ENCODE measurements at places on chromosomes 11 and 22. TPM values are rescaled to one million over a fixed set of nuclear protein-coding genes. Genes with fewer than 3 reads are reported as not detected.

GRCh38 chr22:44192816-44193534 lies 12.2 kb downstream of the PARVG start:
- no peak overlapping the region for H3K27ac ChIP-seq
- H3K36me3 ChIP-seq: no peaks in the 10 kb centered on the region
- DNase-seq: no peak
- no peak overlapping the region for H3K4me3 ChIP-seq
- no peaks in the 10 kb centered on the region for H3K4me1 ChIP-seq

DNA sequence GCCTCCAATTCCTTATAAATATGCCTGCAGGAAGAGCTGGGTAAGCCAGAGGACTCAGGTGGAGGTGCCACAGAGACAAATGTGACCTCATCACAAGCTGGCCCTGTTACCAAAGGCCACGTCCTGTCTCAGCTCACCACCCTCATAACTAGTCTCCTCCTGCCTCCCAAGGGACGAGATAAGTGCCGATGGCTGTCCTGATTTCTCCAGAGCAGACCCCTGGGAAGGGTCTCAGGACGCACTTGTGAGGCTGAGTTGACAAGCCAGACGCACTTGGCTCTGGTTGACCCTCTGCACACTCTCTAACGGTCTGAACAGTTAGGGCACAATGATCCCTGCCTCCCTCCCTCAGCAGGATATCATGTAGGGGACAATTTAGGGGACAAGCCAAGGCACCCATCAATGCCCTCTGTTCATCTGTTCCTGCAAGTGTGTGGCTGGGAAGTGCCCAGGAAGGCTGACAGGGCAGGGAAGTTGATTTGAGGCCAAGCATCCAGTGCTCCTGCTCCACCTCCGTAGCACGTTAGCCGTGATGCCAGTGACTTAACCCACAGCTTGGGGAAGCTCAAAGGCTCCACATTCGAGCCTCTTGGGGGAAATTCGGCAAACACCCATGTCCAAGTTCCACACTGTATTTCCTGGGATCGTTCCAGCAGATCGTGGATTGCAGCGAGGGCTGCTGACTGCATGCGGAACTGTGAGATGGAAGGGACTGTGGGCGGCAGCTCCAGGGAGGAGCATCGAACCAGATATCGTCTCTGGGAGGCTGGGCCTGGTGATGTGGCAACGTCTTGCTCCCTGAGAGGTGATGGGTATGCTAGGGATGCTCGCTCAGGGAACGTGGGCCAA lies 2.8 kb downstream of the SMIM38 start:
- peaks cover 21% of the 10 kb centered on the region for H3K4me1 ChIP-seq
- no peak overlapping the region for H3K27ac ChIP-seq
- no peak for DNase-seq

DNA sequence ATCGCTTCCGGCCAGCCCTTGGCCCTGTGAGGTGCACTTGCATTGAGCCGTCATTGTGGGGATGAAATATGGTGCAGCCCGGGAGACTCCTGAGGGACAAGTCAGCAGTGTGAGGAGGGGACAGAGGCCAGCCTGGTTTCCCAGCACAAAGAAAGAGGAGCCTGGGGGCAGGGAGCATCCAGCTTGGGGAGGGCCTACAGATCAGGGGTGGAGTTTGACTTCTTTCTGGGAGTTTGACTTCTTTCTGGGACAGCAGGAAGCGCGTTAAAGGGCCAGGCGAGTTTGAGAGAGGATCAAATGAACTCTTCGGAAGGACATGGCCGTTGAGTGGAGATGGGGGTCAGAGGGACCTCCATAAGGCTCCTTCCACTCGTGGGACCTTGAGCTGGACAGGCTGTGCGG lies 91.9 kb downstream of the LRRC32 start:
- H3K27ac ChIP-seq: peak overlapping the region; percentile 83
- H3K27me3 ChIP-seq: no peaks in the 10 kb centered on the region
- DNase-seq: peak; percentile 60
- no peaks in the 10 kb centered on the region for H3K36me3 ChIP-seq
- peaks cover 40% of the 10 kb centered on the region for H3K4me1 ChIP-seq

GRCh38 chr11:130478881-130479280 lies 30.4 kb downstream of the ADAMTS15 start:
- H3K27ac ChIP-seq: peak overlapping the region; percentile 69
- DNase-seq: no peak
- H3K36me3 ChIP-seq: peaks cover 6% of the 10 kb centered on the region
- H3K4me3 ChIP-seq: no peak overlapping the region
- no peaks in the 10 kb centered on the region for H3K27me3 ChIP-seq

The ART1 gene
- total RNA-seq: 1.0 TPM

- DNase-seq: no peak
- H3K4me1 ChIP-seq: no peaks in the 10 kb centered on the region
- no peak overlapping the region for H3K27ac ChIP-seq
- H3K4me3 ChIP-seq: no peak overlapping the region
- no peaks in the 10 kb centered on the region for H3K36me3 ChIP-seq
Measured at GRCh38 chr11:120063686-120064340, 74.1 kb downstream of the TRIM29 start.

DNA sequence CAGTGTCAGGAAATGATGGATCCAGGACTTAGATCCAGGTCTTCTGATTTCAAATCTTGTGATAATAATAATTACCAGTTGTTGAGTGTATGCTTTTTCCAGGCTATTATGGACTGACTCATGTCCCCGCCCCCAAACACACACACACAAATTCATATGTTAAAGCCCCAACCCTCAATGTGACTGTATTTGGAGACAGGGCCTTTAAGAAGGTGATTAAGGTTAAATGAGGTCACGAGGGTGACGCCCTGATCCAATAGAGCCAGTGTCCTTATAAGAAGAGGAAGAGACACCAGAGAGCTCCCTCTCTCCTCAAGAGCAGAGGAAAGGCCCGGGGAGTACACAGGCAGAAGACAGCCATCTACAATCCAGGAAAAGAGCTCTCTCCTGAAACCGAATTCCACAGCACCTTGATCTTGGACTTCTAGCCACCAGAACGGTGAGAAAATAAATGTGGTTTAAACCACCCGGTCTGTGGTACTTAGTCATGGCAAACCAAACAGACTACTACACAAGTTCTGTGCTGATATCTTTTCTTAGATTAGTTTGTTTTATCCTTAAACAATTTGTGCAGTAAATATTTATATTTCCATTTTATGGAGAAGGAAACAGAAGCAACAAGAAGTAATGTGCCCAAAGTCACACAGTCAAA lies 8.2 kb downstream of the TMPRSS5 start:
- no peak for DNase-seq
- no peaks in the 10 kb centered on the region for H3K36me3 ChIP-seq
- no peak overlapping the region for H3K4me3 ChIP-seq
- H3K27ac ChIP-seq: no peak overlapping the region
- no peaks in the 10 kb centered on the region for H3K27me3 ChIP-seq

The SHANK3 gene
- total RNA-seq: 50.6 TPM

- H3K4me1 ChIP-seq: no peaks in the 10 kb centered on the region
- DNase-seq: no peak
- H3K36me3 ChIP-seq: no peaks in the 10 kb centered on the region
- no peaks in the 10 kb centered on the region for H3K27me3 ChIP-seq
Measured at GRCh38 chr11:129440028-129440713, 64.5 kb downstream of the BARX2 start.

The APOL6 gene
- 53.8 TPM for total RNA-seq

The GSTT2 gene
- 3.0 TPM for total RNA-seq

The C11orf71 gene
- 8.7 TPM for total RNA-seq

The LRRN4CL gene
- total RNA-seq: 3.4 TPM

The DDI1 gene
- total RNA-seq: not detected

- H3K4me1 ChIP-seq: no peaks in the 10 kb centered on the region
- no peaks in the 10 kb centered on the region for H3K36me3 ChIP-seq
- H3K27me3 ChIP-seq: no peaks in the 10 kb centered on the region
Measured at GRCh38 chr11:67523556-67524479, 572 bp upstream of the CABP2 start.

DNA sequence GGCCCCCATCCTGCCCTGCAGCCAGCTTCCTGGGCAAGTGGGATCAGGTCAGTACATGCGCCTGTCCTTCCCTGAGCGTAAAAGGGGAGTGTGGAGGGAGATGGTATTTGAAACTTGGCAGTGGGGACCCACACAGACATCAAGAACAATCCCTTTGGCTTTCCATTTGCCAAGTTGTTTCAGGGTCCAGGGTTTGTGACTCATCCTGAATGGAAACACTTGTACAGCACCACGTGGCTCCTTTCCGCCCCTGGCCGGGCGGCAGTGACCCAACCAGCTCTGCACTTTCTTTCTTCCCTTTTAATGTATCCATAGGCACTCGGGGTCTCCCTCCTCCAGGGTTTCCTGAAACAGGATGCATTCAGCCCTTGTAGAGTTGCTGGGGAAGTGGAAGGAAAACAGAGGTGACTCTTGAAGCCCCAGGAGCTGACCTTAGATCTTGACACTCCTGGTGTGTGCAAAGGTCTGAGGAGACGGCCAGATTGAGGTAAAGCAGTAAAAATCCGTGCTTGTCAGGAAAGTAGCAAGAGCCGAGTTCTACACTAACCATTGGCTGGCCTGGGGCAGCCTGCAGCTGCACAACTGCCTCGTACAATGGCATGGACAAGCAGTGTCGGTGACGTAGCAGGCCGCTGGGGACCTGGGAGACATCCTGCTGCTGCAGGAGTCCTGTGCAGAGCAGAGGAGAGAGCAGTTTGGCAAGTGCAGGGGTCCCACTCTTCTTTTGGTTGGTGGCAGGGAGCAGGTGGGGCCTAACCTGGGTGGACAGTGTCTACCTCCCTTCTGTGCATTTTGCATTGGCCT lies 189.8 kb downstream of the SNX19 start:
- DNase-seq: no peak
- H3K27me3 ChIP-seq: no peaks in the 10 kb centered on the region
- H3K36me3 ChIP-seq: no peaks in the 10 kb centered on the region
- H3K27ac ChIP-seq: no peak overlapping the region

DNA sequence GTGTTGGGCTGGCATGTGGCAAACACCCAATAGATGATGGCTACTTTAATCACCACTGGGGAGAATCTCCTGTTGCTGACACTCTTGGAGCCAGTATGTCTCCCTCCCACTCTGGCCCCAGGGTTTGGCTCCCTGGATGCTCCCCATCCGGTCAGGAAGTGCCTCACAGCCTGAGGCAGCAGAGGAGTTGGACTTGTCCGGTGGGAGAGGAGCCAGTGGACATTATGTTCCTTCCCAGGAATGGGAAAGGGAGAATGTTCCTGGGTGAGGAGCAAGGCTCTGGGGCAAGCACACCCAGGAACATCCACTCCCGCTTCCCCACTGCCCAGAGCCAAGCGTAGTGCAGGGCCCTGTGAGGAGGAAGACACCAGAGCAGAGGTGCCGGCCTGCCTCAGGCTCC lies 84.6 kb upstream of the NAV2 start:
- H3K4me1 ChIP-seq: peaks cover 24% of the 10 kb centered on the region
- H3K27me3 ChIP-seq: no peaks in the 10 kb centered on the region
- H3K4me3 ChIP-seq: no peak overlapping the region
- peak overlapping the region; percentile 46 for H3K27ac ChIP-seq

DNA sequence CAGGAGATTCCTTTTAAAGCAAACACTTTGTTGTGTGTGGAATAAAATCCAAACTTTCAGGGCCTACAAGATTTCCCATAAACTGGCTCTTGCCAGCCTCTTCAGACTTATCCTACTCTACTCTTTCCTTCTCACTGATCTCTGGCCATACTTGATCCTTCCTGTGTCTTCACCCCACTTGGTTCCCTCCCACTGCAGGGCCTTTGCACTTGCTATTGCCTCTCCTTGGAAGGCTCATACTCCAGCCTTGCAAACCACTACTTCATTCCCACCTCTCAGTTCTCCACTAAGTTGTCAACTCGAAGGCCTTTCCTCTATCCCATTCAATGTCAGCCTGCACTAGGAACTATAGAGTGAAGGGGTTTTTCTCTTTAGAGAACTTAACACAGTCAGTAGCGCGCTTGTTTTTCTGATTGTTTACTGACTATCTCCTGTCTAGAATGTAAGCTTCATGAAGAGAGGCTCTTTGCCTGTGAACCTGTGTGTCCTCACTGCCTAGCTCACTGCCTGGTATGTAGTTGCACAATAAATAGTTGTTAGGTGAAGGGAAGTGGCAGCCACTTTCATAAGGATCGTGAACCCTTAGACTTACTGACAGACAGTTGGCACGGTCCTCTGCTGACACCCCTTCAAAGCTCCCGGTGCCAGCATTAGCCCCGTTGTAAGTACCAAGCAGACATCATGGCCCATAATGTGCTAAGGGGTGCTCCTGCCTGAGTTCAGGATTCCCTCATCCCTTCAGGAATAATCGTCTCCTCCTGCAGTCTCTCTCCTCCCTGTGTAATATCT lies 833 bp upstream of the ME3 start:
- H3K27ac ChIP-seq: no peak overlapping the region
- peak overlapping the region; percentile 81 for H3K4me3 ChIP-seq
- DNase-seq: no peak
- H3K27me3 ChIP-seq: no peaks in the 10 kb centered on the region

GRCh38 chr11:122709039-122709760 lies 53.7 kb downstream of the UBASH3B start:
- no peaks in the 10 kb centered on the region for H3K27me3 ChIP-seq
- no peaks in the 10 kb centered on the region for H3K36me3 ChIP-seq
- no peak for DNase-seq
- no peak overlapping the region for H3K4me3 ChIP-seq
- peaks cover 11% of the 10 kb centered on the region for H3K4me1 ChIP-seq
- no peak overlapping the region for H3K27ac ChIP-seq

The SEC14L2 gene
- total RNA-seq: 7.8 TPM

GRCh38 chr22:33357981-33358399 lies 299.8 kb upstream of the SYN3 start:
- no peak overlapping the region for H3K27ac ChIP-seq
- H3K4me1 ChIP-seq: no peaks in the 10 kb centered on the region
- H3K4me3 ChIP-seq: no peak overlapping the region
- no peaks in the 10 kb centered on the region for H3K36me3 ChIP-seq
- no peaks in the 10 kb centered on the region for H3K27me3 ChIP-seq
- no peak for DNase-seq

- peaks cover 14% of the 10 kb centered on the region for H3K27me3 ChIP-seq
- no peak overlapping the region for H3K4me3 ChIP-seq
- H3K4me1 ChIP-seq: peaks cover 24% of the 10 kb centered on the region
- H3K36me3 ChIP-seq: peaks cover 21% of the 10 kb centered on the region
- no peak for DNase-seq
- no peak overlapping the region for H3K27ac ChIP-seq
Measured at GRCh38 chr11:69004411-69005182, 8.4 kb downstream of the MRGPRF start.

DNA sequence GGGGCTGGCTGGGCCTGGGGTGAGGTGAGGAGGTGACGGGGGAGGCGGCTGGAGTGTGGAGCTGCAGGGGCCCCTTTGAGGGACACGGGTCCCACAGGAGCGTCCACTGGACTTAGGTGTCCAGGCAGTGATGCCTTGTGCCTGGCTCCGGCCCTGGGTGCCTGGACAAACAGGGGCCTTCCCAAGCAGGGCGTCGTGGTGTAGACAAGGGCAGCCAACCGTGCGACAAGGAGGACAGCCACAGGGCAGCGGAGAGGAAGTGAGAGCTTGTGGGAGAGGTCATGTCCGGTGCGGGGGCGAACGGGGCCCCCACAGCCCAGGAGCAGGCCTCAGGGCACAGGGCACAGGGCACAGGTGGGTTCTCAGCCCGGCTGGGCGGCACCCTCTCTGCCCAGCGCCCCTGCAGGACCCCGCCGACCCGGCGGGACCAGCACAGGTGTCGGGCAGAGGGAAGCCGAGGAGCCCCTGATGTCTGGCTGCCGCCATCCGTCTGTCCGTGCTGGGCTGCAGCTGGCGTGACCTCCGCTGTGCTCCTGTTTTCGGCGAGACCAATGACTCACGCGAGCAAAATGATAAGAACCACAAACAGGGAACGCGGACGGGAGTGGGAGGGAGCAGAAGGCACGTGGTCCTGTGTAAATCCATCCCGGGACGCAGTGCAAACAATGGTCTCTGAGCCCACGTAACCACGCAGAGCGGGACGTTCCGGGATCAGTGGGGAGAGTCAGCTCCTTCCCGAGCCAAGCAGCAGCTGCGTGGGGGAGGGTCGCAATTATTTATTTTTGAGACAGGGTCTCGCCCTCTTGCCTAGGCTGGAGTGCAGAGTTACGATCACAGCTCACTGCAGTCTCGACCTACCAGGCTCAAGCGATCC lies 49.1 kb upstream of the A4GALT start:
- no peak overlapping the region for H3K27ac ChIP-seq
- H3K4me3 ChIP-seq: peak overlapping the region; percentile 35
- peak; percentile 65 for DNase-seq
- H3K4me1 ChIP-seq: peaks cover 15% of the 10 kb centered on the region
